Upper lobe of right lung (tissue), 1 donor: ENCODE measurements at places on chromosomes 3 and 15.

DNA sequence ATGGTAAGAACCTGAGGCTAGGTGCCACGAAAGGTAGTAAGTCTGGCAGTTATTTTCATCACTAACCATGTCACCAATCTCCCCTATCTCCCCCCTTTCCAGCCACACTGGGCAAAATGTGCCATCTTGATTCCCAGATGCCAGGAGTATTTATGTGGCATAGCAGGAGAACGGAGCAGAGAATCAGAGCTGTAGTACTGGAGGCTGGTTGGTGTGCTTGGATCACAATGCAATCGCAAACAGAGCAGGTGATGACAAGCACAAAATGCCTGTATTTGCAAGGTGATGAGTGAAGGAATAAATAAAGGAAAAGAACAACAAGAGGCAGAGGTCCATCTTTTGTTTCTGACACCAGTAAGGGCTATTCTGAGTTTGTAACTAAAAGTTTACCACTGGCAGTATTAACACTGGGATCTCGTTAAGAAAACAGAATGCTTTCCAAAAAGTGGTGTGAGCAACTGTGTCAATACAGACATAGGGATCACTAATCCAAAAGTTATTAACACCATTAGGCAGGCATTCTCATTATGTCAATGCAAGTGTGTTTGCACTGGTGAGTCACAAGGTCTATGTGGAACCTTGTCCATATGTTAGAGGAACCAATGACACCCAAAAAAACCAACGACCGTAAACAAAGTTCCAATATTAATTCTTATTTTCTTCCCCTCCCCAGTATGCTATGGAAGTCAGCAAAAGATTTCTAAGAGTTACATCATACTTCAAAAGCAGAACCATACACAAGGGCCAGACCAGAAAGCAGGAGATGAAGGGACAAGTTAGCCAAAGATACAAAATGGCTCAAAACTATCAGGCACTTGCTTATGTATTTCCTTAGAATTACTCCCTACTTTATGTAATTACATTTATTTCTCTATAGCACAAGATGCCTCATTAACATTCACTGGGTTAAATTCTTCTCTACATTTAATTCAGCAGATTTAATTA lies 556.6 kb downstream of the FOXP1 start:
- H3K4me1 ChIP-seq = peaks cover 21% of the 10 kb centered on the region
- no peaks in the 10 kb centered on the region for H3K36me3 ChIP-seq
- no peak overlapping the region for H3K27ac ChIP-seq
- H3K4me3 ChIP-seq = no peak overlapping the region
- no peaks in the 10 kb centered on the region for H3K27me3 ChIP-seq
- DNase-seq = no peak

GRCh38 chr3:9168241-9168741 lies 81.2 kb downstream of the SRGAP3 start:
- no peaks in the 10 kb centered on the region for H3K27me3 ChIP-seq
- no peak overlapping the region for H3K4me3 ChIP-seq
- H3K27ac ChIP-seq = no peak overlapping the region
- no peak for DNase-seq

- no peaks in the 10 kb centered on the region for H3K36me3 ChIP-seq
- no peaks in the 10 kb centered on the region for H3K4me1 ChIP-seq
- no peak overlapping the region for H3K27ac ChIP-seq
These were observed 288.3 kb downstream of the ULK4 start for GRCh38 chr3:41673650-41674049.

DNA sequence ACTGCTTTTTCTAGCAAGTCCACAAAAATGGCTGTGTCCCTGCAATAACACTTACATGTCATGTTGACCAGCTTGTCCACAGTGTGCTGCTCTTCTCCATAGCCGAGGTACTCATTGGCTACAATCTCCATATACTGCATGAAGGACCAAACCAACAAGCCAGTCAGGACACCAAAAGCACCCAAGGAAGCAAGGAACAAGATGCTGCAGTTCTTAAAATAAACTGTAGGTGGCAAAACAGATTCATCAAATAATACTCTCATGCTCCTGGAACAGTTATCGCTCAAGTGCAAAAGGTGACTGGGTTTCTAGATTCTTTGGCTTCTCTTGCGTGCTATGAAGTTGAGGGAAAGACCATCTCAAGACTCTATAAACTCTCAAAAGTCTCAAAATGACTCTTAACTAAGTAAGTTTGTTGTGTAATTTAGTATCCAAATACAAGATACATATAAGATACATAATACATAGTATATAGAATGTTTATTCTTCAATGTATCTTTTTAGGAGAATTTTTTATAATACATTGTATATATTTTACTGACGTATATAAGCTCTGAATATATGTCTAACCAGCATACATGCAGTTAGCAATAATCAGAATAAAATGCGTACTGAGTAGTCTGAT lies 57.0 kb downstream of the NEK10 start:
- H3K4me1 ChIP-seq = no peaks in the 10 kb centered on the region
- DNase-seq = no peak
- H3K4me3 ChIP-seq = no peak overlapping the region
- H3K27me3 ChIP-seq = no peaks in the 10 kb centered on the region

- no peaks in the 10 kb centered on the region for H3K27me3 ChIP-seq
- H3K27ac ChIP-seq = no peak overlapping the region
- no peak for DNase-seq
- no peak overlapping the region for H3K4me3 ChIP-seq
These were observed 504.2 kb downstream of the SOX2 start for GRCh38 chr3:182215881-182216280.

- H3K27ac ChIP-seq = no peak overlapping the region
- no peak overlapping the region for H3K4me3 ChIP-seq
- DNase-seq = peak; percentile 42
These were observed 38.6 kb downstream of the ZXDC start for GRCh38 chr3:126436826-126437717.

DNA sequence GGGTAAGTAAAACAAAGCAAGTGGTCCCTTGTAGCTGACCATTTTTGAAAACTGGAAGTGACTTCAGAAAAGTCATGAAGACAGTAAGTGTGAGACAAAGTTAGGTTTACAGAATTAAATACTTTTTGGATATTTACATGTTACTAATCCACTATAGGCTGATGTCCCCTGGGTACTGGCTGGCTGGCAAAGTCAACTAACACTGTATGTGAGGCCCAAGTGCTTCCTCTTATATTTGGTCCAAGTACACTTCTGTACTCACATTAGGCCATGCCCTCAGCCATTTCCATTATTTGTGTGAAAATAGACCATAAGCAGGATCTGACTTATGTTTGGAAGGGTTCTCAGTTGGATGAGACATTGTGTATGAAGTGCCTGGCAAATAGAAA lies 5.5 kb upstream of the LEKR1 start:
- H3K4me1 ChIP-seq = peaks cover 20% of the 10 kb centered on the region
- no peaks in the 10 kb centered on the region for H3K36me3 ChIP-seq
- no peaks in the 10 kb centered on the region for H3K27me3 ChIP-seq
- DNase-seq = no peak
- no peak overlapping the region for H3K4me3 ChIP-seq

DNA sequence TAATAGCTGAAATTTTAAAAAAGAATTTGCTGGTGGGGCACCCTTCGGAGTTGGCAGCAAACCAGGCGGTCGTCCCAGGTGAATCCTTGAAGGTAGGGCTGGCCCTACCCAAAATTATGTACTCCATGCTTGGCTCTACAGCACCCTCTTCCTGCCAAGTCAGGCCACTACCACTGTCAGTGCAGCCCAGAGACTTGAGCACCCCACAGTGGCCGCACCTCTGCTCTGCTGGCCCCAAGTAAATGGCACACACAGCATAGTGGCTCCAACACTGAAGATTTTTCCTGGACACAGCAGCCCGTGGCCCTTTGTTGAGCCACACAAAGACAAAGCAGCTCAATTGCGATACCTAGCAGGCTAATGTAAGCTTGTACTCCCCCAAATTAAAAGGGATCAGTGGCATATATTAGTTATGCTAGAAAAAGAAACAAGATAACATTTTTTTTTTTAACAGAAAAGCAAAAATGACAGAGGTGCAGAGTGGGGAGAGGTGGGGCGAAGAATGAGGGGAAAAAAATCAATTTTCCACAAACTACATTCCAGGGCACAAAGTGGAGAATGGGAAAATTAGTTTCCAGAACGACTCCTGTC lies 250.5 kb downstream of the UACA start:
- H3K27ac ChIP-seq = no peak overlapping the region
- no peak overlapping the region for H3K4me3 ChIP-seq
- H3K27me3 ChIP-seq = no peaks in the 10 kb centered on the region
- no peak for DNase-seq
- peaks cover 3% of the 10 kb centered on the region for H3K4me1 ChIP-seq

DNA sequence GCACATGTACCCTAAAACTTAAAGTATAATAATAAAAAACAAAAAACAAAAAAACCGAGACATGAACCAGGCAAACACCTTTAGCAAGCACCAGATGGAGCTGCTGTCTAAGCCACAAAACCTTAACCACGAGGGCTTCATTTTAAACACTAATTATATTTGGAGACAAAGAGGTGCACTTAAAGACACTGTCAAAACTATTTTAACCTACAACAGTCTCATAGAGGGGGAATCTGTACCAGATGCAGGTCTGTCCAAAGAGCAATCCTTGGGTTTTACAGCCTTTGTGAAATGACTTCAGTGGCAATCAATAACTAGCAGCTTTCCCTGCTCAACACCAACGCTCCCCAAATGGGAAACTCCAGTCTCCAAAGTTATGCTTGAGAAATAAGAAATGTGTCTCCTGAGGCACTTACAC lies 115.7 kb upstream of the TSPAN3 start:
- no peaks in the 10 kb centered on the region for H3K36me3 ChIP-seq
- no peak overlapping the region for H3K4me3 ChIP-seq
- peak overlapping the region; percentile 63 for H3K27ac ChIP-seq
- DNase-seq = no peak
- peaks cover 26% of the 10 kb centered on the region for H3K4me1 ChIP-seq

DNA sequence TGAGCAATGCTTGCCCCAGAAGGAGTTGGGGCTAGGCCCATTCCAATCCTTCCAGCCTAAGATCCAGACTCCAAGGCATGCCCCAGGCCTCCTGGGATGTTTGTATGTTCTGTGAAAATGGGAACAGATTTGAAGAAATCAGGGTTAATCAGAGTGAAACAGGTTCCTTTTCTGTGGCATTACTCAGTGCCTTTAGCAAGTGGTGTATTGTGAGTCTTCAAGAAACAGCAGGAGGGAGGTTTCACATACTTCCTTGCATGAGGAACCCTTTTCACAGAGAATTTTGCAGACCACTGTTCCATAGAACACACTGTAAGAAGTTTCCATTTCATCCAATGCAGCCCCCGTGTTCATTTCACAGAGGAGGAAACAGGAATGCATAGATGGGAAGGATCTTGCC lies 8.4 kb upstream of the CDC25A start:
- no peaks in the 10 kb centered on the region for H3K36me3 ChIP-seq
- H3K4me3 ChIP-seq = no peak overlapping the region
- no peak overlapping the region for H3K27ac ChIP-seq

DNA sequence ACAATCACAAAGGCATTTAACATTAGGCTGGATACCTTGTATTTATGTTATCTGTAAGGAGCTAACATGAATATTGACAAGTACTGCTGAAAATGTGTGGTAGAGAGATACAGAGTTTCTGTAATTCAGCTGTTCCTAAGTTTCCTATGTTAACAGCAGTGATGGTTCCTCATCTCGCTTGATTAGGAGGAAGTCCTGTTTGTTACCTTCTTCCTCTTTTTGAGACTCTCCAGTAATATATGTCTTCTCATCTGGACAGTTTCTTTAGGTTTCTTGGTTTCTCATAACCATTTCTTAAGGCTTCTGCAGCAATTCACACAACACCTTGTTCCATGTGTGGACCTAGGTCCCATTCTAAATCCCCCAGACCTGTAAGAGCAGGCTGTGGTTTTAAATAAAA lies 11.4 kb upstream of the PEX5L start:
- H3K36me3 ChIP-seq = no peaks in the 10 kb centered on the region
- no peak for DNase-seq
- H3K4me1 ChIP-seq = no peaks in the 10 kb centered on the region
- H3K27me3 ChIP-seq = no peaks in the 10 kb centered on the region
- H3K27ac ChIP-seq = no peak overlapping the region

DNA sequence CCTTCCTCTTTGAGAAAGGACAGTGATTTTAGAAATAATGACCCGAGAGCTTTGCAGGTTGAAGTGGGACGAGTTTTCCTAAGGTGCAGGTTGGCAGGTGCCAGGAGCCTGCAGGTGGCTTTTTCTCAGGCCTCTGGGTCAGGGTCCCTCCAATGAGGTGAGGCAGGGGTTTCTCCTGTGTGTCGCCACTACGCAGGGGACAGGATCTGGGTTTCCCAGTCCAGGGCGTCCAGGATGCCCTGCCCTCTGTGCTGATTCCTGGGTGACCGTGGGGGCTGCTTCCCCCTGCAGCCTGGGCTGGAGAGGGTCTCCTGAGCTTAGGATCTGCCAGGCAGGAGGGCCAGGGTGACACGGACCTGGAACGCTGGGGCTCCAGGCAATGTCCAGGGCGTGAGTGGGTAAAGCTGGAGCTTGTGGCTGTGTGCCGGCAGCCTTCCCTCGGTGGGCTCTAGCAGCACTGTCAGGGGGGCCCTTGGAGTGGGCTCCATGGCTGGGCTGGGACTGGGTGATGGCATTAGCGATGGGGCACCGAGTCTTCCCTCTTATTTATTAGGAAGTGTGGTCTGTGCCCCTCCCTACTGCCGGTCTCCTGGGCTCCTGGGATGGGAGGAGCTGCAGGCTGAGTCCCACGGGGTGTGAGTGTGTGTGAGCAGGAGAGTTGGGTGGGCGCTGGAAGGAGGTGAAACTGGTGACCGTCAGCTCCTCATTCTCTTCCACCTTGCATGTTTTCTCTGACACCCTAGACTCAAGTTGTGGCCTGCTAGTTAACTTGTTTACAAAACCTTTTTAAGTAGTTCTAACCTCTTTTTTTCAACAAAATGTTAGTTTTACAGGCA lies 1.8 kb downstream of the APBA2 start:
- peaks cover 29% of the 10 kb centered on the region for H3K27me3 ChIP-seq
- DNase-seq = no peak
- H3K36me3 ChIP-seq = no peaks in the 10 kb centered on the region
- no peak overlapping the region for H3K4me3 ChIP-seq
- no peaks in the 10 kb centered on the region for H3K4me1 ChIP-seq

GRCh38 chr3:146466604-146467003 lies 2.8 kb downstream of the PLSCR2 start:
- H3K36me3 ChIP-seq = no peaks in the 10 kb centered on the region
- DNase-seq = no peak

- no peak for DNase-seq
- no peak overlapping the region for H3K4me3 ChIP-seq
- H3K27ac ChIP-seq = no peak overlapping the region
- H3K27me3 ChIP-seq = no peaks in the 10 kb centered on the region
These were observed 38.2 kb upstream of the MYZAP start for GRCh38 chr15:57553526-57553925.
